Fibroblast of skin of back (primary cell): ENCODE measurements at places on chromosomes 2 and 18.

DNA sequence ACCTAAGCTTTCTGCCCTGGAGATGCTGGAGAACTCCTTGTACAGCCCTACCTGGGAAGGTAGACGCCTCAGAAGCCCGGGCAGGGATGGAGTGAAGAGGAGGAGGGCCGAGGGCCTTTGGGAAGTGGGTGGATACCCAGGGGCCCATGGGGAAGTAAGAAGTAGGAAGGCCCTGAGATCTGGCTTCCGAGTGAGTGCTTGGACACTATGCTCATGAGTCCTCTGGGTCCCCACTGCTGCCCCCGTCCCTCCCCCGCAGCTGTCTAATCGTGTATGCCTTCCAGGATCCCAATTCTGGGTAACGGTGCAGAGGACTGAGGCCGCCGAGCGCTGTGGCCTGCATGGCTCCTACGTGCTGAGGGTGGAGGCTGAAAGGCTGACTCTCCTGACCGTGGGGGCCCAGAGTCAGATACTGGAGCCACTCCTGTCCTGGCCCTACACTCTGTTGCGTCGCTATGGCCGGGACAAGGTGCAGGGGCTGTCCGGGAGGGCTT lies 1.1 kb downstream of the DOK1 start:
- no peak for DNase-seq

DNA sequence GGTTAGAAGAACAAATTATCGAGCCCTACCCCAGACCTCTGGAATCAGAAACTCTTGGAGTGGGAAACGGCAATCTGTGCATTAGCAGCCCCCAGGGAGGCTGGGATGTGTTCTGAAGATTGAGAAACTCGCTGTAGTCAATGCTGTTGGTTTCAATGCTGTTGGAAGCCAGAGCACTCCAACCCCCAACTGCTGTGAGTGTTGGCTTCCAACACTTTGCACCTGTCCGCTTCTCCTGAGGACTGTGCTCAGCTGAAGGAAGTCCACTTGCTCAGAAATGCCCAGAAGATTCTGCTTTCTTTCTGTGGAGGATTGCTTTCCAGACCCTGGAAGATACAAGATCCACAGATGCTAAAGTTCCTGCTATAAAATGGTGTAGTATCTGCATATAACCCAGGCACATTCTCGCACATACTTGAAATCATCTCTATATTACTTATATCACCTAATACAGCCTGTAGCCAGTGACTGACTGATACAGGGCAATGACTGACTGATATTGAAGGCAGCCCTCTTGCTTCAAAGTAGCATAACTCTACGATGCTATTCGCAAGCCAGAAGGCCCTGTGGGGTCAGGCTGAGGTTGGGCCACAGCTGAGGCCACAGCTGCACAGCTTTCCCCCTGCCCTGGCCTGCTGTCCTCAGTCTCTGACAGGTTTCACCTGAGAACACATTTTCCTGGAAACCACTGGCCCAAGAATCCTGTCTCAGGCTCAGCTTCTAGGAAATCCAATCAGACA lies 757.7 kb upstream of the ID2 start:
- DNase-seq: no peak

DNA sequence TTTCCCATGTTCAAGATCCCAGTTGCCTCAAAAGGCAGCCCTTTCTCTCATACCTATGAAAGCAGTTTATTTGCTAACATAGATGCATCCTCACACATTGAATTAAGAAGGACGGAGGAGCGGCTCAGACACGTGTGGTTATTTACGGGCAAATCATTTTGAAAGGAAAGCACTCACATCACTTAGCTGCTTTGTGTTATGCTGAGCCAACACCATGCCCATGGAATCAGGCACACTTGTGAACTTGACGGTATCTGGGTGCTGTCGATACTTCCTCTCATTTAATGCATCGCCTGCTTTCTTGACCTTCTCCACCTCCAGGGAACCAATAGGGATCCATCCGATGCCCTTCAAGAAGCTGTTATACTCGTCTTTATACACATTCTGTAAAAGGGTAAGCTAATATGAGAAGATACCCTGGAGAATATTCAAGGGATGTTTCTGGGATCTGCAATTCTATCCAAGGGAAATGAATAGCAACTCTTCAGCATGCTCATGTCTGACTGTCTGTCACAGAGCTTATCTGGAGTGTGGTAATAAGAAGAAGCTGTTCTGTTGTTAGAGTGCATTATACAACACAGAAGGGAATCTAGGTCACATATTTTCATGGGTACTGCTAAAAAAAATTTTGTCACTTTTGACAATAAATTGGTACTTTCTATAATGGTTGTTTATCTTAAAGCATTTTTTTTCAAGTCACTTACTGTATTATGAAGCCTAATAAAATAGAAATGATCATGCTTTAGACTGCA lies 63.3 kb downstream of the NEB start:
- DNase-seq: no peak

GRCh38 chr18:48192542-48192941 lies 216.6 kb downstream of the ZBTB7C start:
- no peak for DNase-seq

DNA sequence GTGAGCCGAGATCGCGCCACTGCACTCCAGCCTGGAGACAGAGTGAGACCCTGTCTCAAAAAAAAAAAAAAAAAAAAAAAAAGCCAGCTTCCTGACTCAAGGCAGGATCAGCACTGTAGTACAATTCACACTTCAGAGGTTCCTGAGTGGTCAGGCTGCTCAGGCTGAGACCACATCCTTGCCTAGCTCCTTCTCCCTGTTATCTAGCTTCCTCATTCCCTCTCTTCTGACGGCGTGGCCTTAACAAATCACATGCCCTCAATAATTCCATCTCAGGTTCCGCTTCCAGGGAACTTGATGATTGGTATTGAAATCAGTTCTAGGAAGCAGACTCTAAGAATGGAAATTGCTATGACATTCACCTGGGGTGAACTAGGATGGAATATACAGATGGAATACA lies 29.8 kb upstream of the KDM3A start:
- DNase-seq: no peak

GRCh38 chr18:51437280-51438271 lies 240.1 kb upstream of the MEX3C start:
- no peak for DNase-seq

- no peak for DNase-seq
These were observed 85.2 kb upstream of the FN1 start for GRCh38 chr2:215521031-215521430.

DNA sequence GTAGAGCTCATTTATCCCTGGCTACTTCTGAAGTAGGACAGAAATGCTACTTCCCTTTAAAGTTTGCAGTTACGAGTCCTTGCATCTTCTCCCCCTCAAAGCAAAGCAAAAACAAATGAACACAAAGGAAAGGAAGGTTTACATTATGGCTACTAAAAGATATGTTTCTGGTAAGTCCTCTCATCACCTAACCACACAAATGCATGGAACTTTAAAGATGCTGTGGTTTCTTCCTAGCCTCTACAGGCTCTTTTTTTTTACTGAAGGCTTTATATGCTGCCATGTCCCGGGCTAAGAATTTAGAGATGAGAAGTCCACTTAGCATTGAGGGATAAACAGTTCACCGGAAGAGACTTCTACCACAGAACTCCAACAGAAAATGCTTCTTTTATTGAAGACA lies 291.2 kb downstream of the SS18 start:
- peak; percentile 38 for DNase-seq

- DNase-seq: no peak
These were observed 123.8 kb downstream of the SPTBN1 start for GRCh38 chr2:54579682-54580620.

DNA sequence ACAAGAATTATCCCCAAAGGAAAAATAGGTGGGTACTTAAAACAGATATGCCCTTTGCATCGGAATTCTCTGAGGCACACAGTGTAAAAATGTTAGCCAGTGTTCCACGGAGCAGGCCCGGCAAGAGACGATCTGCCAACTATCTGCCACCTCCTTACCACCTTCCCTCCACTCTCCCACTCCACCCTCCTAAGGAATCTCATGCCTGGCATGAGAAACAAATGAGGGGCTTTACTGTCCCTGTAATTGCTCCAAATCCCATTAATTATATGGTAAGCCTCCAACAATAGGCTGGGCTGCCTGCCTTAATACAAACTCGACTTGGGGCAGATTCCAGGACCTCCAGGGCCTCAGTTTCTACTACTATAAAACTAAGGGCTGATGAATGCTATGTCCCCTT lies 102.3 kb downstream of the ZBTB7C start:
- no peak for DNase-seq

GRCh38 chr2:69914164-69914949 lies 552 bp upstream of the MXD1 start:
- DNase-seq: peak; percentile 100

DNA sequence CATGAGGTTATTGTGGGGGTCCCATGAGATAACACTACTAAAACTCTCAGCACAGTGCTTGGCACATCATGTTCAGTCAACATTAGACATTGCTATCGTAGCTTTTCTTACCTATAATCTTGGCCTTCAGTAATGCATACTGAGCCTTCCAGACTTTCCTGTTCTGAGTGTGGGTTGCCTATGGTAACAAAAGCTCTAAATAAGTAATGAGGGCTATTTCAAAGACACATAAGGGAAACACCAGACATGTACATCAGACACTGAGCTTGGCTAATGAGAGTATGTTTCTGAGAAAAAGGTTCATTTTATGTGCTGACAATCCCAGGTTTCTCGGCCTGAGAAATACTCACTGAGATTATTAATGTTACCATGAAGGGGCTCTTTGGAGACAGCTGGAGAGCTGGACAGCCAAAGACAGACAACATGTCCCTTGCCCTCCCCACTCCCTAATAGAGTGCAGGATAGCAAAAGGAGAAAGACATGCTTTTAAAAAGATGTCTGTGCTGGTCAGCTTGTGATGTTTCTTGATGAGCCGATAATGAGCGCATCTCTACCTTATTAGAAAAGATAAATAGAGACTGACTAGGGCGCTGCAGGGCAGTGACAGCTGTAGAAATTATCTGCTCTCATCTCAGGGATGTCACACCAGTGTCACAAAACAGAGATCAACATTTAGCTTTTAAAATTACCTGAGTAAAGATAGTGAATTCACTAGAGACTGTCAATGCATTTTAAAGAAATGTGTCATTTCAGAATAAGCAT lies 25.4 kb downstream of the POLE4 start:
- DNase-seq: no peak

GRCh38 chr2:139033300-139033699 lies 253.1 kb upstream of the NXPH2 start:
- peak; percentile 80 for DNase-seq
